ENCODE measurements at places on chromosomes 5 and 9.

DNA sequence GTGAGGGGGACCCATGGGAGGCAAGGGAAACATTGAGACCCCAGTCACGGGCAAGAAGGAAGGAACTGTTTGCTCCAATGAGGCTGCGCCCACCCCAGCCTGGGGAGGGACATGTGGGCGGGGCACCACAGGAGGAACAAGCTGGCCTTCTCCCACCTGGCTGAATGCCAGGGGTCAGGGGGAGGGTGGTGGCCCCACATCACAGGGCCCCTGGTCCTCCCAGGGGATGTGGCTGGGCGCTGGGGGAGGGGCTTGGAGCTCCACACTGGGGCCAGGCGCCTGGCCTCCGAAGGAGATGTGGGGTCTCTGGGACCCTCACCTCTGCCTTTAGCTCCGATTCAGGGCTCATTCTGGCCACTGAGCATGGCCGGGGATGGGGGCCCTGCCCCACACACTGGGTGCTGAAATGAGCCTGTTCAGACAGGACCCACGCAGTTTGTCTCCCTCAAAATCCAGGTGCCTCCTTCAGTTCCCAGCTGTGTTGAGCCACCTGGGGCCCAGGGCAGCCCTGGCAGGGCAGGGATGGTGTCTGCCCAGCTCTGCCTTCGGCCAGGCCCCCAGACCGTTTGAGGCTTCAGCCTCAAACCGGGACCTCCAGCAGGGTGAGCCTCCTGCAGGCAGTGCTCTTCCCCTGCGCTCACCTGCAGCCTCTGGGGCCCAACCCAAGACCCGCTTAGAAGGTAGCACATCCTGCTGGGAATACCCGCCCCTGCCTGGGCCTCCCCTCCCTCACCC is 33.2 kb upstream of the NOTCH1 start:
- DNase-seq = no peak

- no peak for DNase-seq
These were observed 520 bp downstream of the PRRX2 start for GRCh38 chr9:129665814-129666520.

- DNase-seq = no peak
These were observed 21.0 kb upstream of the FAM151B start for GRCh38 chr5:80466669-80467485.

DNA sequence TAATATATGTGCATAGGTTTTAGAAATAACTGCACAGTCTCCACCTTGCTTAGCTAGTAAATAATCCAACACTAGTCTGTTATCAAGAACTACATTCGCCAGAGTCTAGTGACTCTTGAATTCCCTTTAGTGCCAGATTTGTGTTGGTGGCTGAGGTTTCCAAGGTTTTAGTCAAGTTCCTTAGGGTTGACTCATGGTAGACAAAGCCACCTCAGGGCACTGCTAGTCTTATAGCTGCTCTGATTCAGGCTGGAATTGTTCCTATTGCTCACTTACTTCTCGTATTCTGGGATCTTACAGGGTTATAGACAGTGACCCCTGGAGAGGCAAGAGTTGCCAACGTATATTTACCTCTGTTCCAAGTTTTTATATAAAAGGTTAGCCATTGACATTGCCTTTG is 1369.8 kb upstream of the CDH9 start:
- DNase-seq = no peak

GRCh38 chr9:71767776-71768321 is 464 bp downstream of the CEMIP2 start:
- no peak for DNase-seq

- DNase-seq = no peak
These were observed 200.1 kb downstream of the MEF2C start for GRCh38 chr5:88682881-88683361.

DNA sequence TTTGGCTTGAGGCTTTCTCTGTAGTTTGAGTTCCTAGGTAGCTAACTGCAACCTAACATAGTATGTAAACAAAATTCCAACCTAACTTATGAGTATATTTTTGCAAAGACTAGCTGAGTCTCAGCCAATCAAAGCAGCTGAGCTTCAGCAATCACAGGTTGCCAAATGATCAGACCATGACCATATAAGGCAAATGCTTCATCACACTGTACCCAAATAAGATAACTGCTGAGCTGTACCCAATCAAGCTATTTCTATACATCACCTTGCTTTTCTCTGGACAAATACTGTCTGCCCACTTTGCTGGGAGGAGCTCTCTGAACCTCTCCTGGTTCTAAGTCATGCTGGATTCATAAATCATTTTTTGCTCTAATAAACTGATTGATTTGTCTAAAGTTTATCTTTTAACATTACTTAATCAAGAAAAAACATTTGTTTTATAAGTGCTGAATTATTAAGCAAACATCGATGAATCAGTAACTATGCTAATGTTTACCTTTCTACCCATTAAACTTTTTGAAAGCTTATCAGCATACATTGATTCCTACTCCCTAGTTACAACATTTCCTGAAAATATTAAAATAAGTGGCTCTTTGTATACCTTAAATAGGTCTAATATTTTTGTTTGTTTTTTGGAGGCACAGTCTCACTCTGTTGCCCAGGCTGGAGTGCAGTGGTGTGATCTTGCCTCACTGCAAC is 129.7 kb upstream of the PCA3 start:
- DNase-seq = no peak

DNA sequence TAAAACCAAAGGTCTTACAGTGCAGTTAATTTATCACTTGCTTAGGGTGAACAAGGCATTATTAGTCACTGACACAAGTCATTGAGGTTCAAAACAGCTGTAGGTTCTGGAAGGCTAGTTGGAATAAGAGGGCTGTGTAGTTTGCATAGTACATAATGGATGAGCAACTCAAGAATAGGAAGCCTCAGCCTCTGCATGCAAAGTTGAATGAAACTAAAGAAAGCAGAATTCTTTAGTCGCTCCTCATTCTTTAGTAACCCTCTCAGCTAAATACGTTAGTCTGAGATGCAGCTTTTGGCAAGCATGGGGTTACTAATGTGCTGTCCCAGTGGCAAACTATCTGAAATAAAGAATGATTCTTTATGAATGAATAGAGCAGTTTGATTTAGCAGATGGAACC is 74.2 kb downstream of the ADGRV1 start:
- no peak for DNase-seq

DNA sequence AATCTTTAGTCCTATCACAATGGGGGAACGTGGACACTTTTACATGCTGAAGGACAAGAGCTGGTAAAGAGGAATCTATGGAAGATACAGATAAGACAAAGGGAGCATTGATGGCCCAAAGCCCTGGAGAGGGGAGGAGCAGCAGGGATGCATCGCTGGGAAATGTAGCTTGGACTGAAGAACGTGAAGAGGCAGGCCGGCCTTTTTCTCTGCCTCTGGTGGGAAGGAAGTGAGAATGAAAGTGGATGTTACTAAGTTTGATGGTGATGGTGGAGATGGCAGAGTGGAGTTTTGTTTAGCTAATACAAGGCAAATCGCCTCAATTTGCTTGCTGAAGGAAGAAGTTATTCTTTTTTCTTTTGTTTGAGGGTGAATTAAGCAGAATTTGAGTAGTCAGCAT is 124.6 kb upstream of the TAF11L2 start:
- no peak for DNase-seq

DNA sequence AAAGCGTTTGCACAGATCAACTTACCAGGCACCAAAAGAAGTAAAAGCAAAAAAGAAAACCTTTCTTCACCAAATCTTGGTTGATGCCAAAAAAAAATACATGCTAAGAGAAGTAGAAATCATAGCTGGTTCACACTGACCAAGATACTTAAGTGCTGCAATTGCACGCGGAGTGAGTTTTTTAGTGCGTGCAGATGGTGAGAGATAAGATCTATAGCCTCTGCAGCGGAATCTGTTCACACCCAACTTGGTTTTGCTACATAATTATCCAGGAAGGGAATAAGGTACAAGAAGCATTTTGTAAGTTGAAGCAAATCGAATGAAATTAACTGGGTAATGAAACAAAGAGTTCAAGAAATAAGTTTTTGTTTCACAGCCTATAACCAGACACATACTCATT is 36.4 kb upstream of the CCDC152 start:
- no peak for DNase-seq

DNA sequence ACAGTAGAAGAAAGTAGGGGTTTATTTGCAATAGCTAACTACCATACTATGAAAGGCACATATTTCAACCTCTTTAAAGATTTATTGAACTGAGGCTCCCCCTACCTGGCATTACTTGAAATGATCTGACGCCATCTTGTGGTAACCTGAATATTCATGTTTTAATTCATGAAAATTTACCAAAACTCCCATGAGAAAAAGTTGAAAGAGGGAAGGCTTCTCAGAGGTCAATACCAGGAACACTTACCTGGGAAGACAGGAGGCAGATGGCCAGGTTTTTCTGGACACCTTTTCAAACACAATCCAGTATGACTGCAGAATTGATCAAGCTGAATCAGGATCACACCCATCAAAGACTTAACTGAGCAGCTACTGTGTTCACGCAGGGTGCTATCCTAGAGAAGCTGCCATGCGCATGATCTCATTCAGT is 9.4 kb downstream of the PRELID2 start:
- peak; percentile 19 for DNase-seq

GRCh38 chr5:164002214-164002613 is 496.8 kb downstream of the MAT2B start:
- no peak for DNase-seq

- no peak for DNase-seq
These were observed 77.9 kb upstream of the MVB12B start for GRCh38 chr9:126248680-126249079.
